ENCODE measurements at places on chromosomes 11 and 22. TPM values are rescaled to one million over a fixed set of nuclear protein-coding genes. Genes with fewer than 3 reads are reported as not detected.
A peak's percentile ranks its signal among the peaks of the same experiment; 100 is the strongest.

Gene PSMD13
- 239 TPM for total RNA-seq

Gene MRGPRE
- not detected for total RNA-seq

Gene KDELR3
- total RNA-seq: 83.7 TPM

Gene SLC22A9
- not detected for total RNA-seq

Gene TMEM191C
- not detected for total RNA-seq

Gene RANBP1
- total RNA-seq: 828 TPM

DNA sequence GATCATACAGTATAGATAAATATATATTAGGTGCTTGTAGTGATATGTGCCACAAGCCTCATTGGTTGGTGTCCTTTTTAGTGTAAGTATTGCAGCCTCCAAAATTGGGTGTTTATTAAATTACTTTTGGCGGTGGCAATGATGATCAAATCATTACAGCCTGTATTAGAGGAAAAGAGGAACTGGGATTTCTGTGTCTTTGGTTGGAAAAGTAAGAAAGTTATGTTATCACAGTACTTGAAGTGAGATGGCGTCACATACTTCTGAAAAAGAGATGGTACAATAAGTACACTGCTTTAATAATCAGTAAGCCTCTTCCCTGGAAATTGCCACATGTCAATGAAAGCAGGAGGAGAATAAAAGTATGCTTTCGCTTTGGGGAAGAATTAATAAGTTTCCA lies 523 bp upstream of the MPZL3 start:
- no peak for DNase-seq

DNA sequence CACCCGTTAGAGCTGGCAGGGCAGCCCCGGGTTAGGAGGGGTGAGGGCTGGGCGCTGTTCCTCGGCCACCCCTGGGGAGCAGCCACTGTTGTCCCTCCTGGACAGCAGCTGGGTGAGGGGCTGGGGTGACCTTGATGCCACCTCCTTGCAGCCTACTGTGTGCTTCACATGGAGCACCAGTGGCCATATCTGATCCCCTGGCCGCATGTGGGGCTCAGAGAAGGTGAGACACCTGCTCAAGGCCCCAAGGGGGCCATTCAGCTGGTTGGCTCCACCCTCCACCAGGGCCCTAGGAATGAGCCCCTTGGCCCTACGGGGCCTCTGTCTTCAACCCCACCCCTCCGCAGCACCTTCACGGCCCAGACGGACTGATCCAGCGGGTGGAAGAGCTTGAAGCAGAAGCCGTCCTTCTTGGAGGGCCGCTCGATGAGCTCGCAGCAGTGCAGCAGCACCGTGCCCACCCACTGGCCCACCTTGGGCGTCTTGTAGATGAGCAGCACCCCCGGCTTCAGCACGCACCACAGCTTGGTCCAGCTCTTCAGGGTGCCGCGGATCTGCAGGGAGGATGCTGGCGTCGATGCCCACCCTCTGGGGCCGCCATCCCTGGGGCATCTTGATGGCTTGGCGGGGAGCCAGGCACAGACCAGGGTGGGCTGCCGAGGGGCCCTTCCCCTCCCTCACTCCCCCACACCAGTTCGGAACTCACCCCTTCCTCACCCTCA lies 44.9 kb downstream of the OSBPL5 start:
- DNase-seq: no peak

GRCh38 chr11:34084637-34085036 lies 20.8 kb upstream of the NAT10 start:
- no peak for DNase-seq

DNA sequence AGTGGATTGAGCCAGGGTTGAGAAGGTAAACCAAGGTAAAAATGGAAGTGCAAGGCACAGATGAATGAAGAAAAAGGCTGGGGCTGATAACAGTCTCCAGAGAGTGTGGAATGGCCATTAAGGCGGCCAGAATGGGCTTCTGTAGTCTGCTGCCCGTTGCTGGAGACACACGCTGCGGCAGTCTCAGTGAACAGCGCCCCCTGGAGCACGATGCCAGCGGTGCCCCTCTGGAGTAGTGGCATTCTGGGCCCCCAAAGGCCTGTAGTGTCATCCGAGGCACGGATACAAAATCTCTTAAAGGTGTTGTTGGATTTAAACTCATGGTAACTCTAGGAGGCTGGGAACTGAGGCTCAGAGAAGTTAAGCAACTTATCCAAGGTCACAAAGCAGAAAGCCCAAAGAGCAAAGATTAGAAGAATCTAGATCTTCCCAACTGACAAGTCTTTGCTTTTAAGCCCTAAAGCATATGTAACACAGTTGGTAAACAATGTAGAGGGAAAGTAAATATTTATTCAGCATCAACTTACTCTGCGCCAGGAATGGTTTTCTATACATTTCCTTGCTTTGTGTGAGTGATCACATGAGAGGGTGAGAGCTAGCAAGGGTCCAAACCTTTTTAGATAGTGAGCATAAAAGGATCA lies 18.2 kb downstream of the KCNJ1 start:
- peak; percentile 37 for DNase-seq

DNA sequence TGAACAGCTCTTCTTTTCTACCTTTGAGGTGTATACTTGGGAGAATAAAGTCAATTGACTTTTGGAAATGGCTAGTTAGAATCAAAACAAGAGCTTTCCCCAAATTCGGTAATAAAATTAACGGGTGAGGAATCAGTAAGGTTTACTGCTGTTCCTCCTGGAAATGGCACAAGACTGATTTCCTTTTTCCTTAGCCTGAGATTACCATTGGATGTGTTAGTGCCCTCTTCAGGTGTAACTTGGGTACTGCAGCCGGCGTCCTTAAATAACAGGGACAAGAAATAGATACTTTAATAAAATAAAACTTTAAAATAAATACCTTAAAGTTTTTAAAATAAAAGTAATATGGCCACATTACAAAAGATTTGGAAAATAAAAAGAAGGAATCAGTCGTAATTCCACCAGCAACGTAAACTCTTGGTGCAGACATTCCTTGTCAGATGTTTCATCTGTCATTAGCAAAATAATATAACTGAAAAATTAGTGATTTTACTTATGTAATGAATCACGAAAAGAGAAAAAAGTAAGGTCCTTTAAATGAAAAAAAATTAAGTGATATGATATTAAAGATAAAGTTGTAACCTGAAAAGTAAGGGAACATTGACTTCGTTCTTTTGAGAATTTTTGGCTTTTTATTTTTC lies 29.7 kb downstream of the ZFTA start:
- DNase-seq: peak; percentile 73

GRCh38 chr11:12164061-12165014 lies 53.9 kb downstream of the MICAL2 start:
- peak; percentile 99 for DNase-seq

DNA sequence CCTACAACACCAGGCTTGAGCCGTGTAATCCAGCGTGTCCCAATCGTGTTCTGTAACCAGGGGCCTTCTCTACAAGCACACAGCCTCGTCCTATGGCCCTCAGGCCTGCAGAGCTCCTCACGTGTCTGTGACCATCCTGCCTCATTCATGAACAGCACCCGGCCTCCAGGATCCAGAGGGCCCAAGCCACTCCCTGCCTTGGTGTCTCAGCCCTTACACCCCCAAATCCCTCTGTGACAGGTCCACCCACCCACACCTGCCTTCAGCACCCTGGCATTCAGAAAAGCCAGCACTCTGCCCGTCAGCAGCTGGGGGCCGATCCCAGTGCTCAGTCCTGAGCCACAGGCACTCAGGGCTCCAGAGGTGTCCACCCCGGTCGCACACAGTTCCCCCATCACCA lies 5.8 kb downstream of the TSSK2 start:
- no peak for DNase-seq

DNA sequence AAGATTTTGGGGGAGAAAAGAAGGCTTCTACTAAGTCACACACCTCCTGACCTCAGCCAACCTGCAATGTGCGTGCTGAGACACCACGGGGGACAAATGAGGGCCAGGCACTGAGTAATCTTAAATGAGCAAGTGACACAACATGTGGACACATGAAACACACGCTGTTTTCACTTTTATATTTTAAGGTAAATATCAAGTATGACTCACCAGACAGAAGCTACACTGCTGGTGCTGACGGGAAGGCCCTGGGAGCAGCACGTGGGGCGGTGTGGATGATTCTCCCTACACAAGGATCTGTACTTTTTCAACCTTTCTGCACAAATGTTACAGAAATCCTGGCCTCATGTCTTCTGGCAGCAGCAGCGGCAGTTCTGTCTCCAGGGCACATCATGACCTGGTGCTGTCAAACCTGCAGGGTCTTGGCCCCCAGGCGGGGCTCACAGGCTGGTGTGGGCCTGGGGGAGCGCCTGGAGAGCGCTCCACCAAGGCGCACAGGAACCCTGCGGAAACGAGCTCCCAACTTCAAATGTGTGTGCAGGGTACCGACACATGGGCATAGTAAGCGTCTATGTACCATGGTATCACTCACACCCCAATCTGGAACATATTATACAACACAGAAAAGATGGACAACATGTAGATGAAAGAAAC lies 61.7 kb downstream of the DGCR2 start:
- DNase-seq: peak; percentile 47

DNA sequence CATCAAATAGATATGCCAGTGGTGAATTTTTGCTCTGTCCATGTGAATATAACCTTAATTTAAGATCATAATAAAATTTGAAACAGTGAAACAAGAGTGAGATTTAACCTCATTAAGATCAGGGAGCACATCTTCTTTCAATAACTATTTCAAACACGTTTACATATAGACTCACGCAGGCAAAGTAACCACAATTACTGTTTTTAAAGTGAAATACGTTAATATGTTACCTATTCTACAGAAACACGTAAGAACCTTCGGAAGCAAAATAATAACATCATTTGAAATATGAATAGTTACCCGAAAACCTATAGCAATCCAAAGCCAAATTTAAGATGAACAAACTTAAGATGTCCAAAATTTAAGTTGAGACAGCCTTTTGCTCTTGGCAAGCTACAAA lies 136.2 kb upstream of the ZC3H12C start:
- DNase-seq: no peak

DNA sequence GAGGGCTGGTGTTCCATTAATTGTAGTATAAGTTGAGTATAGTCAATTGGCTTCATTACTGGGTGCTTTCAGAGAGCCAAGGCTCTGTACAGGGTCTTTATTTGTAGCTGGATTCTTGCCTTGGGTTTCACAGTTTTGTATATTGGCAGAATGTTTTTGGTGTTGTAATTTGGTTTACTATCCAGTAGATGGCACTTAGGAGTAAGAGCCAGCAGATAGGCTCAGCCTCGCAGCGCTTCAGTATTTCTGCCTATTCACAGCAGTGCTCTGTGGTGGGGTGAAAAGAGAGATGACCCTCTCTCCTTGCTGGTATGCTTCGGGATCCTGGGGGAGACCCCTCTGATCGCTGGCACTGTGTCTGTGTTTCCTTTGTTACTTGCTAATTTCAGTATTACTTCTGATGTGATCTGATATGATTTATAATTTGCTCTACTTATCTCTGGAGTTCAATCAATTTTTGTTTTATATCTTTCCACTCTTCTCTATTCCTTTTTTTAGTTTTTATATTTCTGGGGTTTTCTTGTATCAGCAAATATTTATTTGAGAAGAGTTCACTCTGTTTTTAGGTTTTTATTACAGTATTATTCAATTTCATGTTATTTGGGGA lies 52.2 kb downstream of the ANO5 start:
- DNase-seq: peak; percentile 21

DNA sequence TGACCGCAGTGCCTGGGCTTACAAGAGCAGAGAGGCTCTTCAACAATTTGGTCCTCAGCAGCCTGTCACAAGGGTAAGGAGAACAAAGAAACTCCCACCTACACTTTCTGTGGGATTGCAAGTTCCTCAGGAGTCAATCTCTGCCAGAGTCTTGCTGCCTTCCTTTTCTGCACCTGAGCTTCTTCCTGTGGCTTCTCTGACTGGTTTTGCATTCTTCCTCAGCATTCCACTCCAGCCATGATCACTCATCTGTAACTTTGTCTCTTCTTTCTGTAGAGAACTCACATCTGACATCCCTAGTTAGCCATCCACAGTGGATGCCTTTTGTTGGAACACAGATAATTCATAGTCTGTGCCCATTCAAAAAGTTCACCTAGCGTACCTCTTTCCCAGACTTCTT lies 14.2 kb upstream of the OR6A2 start:
- DNase-seq: no peak

GRCh38 chr11:27545946-27546345 lies 39.4 kb upstream of the LIN7C start:
- DNase-seq: no peak

GRCh38 chr22:32123657-32124056 lies 35.4 kb downstream of the C22orf42 start:
- no peak for DNase-seq

- DNase-seq: peak; percentile 61
Measured at GRCh38 chr11:44607987-44608386, 42.5 kb downstream of the CD82 start.

- no peak for DNase-seq
Measured at GRCh38 chr11:23099256-23099655, 239.0 kb upstream of the CCDC179 start.

GRCh38 chr22:49072996-49073645 lies 754.6 kb downstream of the BRD1 start:
- no peak for DNase-seq

GRCh38 chr11:47916361-47916841 lies 64.0 kb upstream of the PTPRJ start:
- no peak for DNase-seq

GRCh38 chr11:37078521-37078920 lies 480.5 kb upstream of the RAG2 start:
- no peak for DNase-seq

GRCh38 chr22:35544189-35544588 lies 3.6 kb downstream of the RASD2 start:
- DNase-seq: no peak

GRCh38 chr11:64871492-64871891 lies 6.9 kb downstream of the EHD1 start:
- DNase-seq: no peak

DNA sequence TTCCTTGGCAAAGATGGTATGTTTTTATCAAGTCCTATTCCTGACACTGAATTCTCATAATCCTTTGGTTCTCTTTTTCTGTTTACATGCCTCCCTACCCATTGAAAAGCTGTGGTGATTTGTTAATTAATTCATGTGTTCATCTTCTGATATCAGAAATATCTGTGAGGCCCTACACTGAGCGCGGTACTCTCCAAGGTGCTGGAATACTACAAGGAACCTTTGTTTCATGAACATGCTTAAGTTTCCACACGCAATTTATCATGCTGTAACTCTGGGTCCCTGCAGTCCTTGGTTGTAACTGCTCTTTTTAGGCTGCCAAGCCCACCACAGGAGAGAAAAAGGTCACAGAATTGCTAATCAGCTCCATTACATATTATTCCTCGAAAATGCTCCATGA lies 331.8 kb downstream of the FAT3 start:
- peak; percentile 13 for DNase-seq

DNA sequence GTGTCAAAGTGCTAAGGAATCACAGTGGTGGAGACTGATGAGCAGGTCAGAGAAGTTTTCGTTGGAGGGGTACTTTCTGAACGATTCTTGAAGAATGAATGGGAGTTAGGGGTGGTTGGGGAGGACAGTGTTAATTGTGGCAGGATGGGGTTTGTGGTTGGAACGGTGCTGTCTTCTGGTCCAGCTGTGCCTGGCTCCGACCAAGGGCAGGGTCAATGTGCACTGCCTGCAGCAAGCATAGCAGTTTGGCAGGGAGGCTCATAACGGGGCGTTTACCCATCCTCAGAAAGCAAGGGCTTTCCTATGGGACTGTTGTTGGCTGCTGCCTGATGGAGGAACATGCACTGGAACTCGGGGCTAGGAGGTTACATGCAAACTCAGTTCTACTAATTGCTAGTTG lies 265.8 kb downstream of the KIRREL3 start:
- DNase-seq: no peak

- DNase-seq: no peak
Measured at GRCh38 chr11:104161751-104162450, 2.0 kb downstream of the PDGFD start.

- DNase-seq: no peak
Measured at GRCh38 chr11:114400915-114401223, 403 bp downstream of the RBM7 start.

- DNase-seq: no peak
Measured at GRCh38 chr22:25167082-25167481, 32.6 kb upstream of the CRYBB3 start.

Data from M059J (cell line).